ENCODE measurements at places on chromosomes 1 and 21. TPM values are rescaled to one million over a fixed set of nuclear protein-coding genes. Genes with fewer than 3 reads are reported as not detected.

DNA sequence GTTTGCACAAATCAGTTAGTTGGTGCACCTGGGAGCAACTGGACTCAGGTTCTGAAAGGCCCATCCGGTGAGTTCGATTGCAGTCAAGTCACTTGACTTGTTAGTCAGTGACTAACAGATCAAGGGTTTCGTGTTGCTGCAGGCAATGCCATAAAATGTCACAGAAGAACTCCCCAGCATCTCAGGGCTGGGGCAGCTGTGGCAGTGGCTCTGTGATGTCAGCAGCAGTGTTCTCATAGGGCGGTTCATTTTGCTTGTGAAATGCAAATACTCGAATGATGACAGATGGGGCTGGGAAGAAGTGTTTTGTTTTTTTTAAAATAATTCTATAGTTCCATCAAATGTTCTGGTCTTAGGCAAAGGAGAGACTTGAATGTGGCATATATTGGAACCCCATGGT is 287.8 kb downstream of the LMX1A start:
- no peaks in the 10 kb centered on the region for H3K36me3 ChIP-seq
- H3K4me3 ChIP-seq, result no peak overlapping the region

DNA sequence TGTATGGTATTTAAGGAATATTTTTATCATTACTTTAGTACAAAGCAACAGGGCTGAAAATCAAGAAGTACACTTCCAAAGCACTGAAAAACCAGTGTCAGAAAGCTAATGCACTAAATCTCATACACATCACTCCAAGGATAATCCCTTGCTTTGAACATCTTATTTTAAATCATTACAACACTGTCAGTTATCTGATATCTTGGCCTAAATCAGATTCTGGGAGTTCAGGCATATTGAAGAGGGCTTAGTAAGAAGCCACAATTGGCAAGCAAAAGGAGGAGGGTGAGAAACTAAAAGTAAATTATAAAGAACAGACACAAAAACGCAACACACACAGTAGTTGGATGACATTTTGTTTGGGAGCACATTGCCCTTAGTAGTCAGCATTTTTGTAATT is 448.4 kb downstream of the PCP4 start:
- H3K27ac ChIP-seq, result no peak overlapping the region
- DNase-seq, result no peak
- no peak overlapping the region for H3K4me3 ChIP-seq
- no peaks in the 10 kb centered on the region for H3K4me1 ChIP-seq
- H3K36me3 ChIP-seq, result no peaks in the 10 kb centered on the region
- no peaks in the 10 kb centered on the region for H3K27me3 ChIP-seq

DNA sequence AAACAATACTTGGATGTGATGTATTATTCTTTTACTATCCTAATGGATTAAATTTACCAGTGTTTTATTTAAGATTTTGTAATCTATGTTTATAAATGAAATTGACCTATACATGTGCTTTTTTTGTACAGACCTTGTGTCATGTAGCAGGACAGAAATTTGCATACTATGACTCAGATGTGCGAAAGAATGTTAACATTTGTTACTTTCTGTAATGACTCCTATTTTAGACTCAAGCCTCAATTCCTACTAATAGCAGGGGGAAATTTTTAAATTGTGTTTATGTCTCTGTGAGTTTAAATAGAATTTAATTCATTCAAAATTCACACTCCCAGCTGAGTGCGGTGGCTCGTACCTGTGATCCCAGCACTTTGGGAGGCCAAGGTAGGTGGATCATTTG is 21.8 kb upstream of the RIMKLA start:
- H3K36me3 ChIP-seq, result no peaks in the 10 kb centered on the region
- H3K27ac ChIP-seq, result no peak overlapping the region
- H3K4me3 ChIP-seq, result no peak overlapping the region
- DNase-seq, result no peak
- no peaks in the 10 kb centered on the region for H3K4me1 ChIP-seq

DNA sequence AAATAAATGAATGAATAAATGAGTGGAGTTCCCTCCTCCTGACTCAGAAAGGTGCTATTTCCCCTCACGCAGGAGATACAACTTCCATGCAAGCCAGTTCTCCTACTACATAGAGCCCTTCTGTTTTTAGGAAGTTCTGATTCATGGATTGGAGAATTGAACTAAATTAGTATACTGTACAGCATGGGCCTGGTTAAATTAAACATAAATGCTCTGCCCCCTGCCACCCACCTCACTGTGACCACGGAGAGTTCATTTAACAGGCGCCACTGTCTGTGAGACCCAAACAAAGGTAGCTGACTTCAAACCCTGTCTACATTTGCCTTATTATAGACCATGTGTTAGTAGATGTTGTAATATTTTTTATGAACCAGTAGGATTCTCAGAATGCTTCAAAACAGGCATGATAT is 9.1 kb upstream of the IRF2BP2 start:
- peak overlapping the region; percentile 75 for H3K27ac ChIP-seq
- no peak overlapping the region for H3K4me3 ChIP-seq
- no peaks in the 10 kb centered on the region for H3K36me3 ChIP-seq
- H3K4me1 ChIP-seq, result peaks cover 26% of the 10 kb centered on the region
- H3K27me3 ChIP-seq, result no peaks in the 10 kb centered on the region

DNA sequence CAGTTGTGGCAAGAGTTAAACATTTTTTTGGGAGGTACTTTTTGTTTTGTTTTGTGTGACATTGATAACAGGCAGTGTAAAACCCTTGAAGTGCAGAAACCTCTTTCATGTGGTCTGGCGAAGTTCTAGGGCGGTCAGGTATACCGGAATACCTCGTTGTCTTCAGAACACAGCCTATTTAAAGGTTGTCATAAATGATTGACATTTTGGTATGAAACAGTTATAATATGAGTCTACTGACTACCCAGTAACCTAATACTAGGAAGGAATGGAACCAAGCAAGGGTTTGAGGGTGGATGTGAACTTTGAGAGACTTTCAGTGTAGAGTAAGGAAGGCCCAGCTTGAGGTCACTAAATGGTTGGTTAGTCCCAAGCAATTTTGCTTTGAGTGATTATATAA is 40.5 kb downstream of the PATJ start:
- H3K36me3 ChIP-seq, result peaks cover 3% of the 10 kb centered on the region
- H3K27me3 ChIP-seq, result no peaks in the 10 kb centered on the region
- peaks cover 7% of the 10 kb centered on the region for H3K4me1 ChIP-seq

DNA sequence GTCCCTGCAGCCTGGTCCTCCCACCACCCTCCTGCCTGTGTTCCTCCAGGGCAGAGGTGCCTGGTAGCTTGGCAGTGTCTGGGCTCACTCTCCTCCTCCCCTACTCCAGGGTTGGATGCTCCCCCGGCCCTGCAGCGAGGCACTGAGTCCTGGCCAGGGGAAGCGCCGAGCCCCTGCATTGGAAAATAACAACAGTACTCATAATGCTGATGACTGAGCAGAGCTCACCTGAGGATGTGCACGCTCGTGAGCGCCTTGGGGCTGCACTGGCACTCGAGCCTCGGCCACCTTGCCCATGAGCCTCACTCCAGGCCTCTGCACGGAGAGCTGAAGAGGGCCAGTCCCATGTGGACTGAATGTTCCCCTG is 6.0 kb upstream of the ACTRT2 start:
- H3K4me3 ChIP-seq, result no peak overlapping the region
- H3K27ac ChIP-seq, result no peak overlapping the region
- no peak for DNase-seq

Gene PRELP
- 232 TPM for total RNA-seq

Gene CYB5RL
- 8.7 TPM for total RNA-seq
